ENCODE measurements at places on chromosomes 16 and 17.
A peak's percentile ranks its signal among the peaks of the same experiment; 100 is the strongest.

DNA sequence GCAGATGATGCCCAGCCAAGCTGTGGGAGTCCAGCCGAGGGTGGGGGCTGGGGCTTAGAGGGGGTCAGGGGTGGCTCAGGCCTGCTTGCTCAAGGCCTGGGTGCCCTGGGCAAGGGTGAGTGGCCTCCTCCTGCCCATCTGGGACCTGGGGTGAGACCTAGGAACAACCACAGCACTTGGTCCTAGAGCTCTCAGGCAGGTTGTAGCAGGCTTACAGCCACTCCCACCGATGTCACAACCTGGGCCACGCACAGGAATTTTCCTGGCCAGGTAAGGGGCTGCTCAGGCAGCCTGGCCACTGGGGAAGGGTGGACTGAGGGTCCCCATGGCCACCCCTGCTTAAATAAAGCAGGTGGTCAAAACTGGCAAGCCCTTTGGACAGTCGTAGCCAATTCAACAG is 6.3 kb upstream of the SREBF1 start:
- DNase-seq, result no peak

GRCh38 chr16:73692861-73693260 is 603.8 kb upstream of the PSMD7 start:
- DNase-seq, result no peak

DNA sequence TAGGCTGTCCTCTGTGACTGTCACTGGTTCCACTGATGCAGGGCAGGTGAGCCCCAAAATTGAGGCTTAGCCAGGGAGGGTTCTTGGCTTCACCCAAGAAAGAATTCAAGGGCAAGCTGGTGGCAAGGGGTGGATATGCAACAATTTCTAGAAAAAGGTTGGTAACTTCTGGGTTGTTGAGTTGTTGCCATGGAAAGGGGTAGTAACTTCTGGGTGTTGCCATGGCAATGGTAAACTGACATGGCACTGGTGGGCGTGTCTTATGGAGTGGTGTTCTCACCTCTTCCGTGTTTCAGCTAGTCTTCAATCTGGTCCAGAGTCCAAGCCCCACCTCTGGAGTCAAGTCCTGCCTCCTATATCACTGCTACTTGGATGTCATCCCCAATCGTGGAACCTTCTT is 9.5 kb upstream of the GUCY2D start:
- DNase-seq, result no peak

DNA sequence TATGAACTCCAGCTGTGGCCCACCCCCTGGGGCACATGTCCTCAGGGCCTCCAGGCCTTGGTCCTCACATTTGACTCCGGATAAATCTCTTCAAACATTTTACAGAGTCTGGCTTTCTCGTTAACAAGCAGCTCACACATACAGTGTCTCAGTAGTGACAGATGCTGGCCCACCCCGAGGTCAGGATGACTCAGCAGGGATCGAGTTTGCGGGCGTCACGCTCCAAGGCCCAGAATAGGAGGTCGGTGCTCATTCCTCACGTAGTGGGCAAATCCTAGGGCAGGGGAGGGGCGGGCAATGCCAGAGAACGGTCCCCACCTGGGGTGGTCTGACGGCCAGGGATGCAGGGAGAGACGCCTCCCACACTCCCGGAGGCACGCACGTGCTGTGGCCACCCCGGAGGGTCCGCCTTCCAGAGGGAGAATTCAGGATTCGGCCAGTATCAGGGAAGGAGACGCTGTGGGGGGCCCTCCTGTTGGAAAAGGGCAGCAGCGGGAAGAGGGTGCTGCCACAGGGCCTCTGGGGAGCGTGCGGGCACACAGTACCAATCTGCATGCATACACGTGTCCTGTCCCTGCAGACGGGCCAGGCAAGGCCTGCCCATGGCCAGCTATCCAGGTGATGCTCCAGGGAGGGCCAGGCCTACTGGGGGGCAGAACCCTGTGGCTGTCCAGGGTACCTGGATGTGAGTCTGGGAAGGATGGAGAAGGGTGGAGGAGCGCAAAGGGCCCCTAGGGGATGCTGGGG is 8.6 kb downstream of the SLC7A5 start:
- DNase-seq, result peak; percentile 78

DNA sequence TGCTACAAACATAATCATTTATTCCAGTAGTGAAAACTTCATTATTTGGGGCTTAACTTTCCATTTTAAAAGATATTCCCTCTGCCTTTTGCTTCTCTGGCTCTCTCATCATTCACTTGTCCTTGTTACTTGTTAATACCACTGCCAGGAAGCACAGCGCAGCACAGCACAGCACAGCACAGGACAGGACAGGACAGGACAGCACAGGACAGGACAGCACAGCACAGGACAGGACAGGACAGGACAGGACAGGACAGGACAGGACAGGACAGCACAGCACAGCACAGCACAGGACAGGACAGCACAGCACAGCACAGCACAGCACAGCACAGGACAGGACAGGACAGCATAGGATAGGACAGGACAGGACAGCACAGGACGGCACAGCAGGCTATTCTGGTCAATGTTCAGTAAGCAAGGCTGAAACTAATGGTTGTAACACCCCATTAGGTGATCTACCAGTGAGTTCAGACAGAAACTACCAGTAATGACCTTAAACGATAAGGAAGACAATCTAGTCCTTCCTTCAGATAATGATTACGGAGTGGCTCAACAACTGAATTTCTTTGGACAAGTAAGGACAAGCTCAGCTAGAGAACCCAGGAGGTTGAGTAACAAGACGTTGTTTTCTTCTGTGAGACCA is 31.9 kb downstream of the COG1 start:
- DNase-seq, result no peak

DNA sequence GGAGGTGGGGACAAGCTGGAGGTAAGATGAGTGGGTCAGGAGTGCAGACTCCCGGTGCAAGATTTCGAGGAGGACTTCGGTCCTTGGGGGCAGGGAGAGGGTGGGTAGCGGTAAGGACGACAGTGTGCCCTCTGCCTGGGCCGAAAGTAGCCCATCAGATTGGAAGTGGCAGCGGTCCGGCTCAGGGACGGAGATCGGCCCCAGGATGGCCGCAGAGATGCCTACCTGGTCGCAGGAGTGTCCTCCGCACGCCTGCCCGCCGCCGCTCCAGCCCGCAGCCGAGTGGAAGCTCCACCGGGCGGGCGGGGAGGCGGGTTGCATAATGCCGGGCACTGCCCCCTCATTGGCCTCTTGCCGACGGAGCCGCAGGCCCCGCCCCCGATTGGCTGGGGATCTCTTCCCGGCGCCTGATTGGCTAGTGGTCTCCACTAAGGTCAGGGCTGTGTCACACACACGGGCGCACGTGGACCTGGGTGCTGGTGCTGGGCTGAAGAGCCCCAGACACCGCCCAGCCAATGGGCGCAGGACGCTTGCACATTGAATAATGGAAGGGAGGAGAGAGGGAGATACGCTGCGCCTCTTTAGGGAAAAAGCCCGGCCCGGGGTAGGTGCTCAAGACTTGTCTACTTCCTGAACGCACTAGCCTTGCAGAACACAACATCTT is at the start of gene PER1:
Gene PER1, minus strand, starts transcription at position 293 of the 664 bp plus-strand sequence. CDS start 1,698 bp downstream, outside the sequence.
- peak; percentile 87 for DNase-seq

DNA sequence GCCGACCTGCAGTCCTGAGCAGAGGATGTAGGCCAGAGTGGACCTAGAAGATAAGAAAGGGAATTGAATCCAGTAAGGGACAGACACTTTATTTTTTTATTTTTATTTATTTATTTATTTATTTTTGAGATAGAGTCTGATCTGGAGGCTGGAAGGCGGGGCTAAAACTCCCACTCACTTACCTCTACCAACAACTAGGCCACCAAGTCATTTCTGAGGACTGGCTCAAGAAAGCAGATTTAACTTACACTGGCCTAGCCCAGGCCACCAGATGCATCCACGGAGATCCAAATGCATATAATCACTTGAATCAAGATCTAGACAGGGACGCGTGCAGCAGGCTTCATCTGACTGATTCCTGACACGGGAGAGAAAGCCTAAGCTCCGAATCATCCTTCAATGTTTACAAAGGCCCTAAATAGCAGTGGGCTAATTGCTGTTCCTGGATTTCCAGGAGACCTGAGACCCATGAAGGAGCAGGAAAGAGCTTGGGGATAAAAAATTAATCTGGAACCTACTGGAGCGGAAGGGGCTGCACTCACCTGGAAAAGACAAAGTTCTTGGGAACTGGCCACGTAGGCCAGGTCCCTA is 1.1 kb upstream of the ALOX12 start:
- DNase-seq, result no peak

DNA sequence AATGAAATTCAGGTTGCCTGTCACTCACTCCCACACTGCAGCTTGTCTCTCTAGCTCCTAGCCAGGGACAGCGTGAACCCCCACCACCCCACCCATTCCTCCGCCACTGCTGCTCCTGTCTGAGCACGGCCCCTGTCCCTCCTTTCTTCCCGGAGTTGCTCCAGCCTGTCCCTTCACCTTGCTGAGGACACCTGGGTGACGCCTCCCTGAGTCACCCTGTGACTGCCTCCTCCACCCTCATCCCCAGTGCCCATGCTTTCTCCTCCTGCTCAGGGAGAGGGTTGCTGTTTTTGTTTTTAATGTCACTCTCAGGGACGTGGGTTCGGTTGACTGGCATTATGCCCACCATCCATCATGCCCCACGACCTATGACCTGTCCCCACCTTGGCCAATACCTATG is 25.8 kb upstream of the NAT9 start:
- no peak for DNase-seq

- no peak for DNase-seq
Measured at GRCh38 chr16:22054847-22055590, 37.3 kb upstream of the VWA3A start.

DNA sequence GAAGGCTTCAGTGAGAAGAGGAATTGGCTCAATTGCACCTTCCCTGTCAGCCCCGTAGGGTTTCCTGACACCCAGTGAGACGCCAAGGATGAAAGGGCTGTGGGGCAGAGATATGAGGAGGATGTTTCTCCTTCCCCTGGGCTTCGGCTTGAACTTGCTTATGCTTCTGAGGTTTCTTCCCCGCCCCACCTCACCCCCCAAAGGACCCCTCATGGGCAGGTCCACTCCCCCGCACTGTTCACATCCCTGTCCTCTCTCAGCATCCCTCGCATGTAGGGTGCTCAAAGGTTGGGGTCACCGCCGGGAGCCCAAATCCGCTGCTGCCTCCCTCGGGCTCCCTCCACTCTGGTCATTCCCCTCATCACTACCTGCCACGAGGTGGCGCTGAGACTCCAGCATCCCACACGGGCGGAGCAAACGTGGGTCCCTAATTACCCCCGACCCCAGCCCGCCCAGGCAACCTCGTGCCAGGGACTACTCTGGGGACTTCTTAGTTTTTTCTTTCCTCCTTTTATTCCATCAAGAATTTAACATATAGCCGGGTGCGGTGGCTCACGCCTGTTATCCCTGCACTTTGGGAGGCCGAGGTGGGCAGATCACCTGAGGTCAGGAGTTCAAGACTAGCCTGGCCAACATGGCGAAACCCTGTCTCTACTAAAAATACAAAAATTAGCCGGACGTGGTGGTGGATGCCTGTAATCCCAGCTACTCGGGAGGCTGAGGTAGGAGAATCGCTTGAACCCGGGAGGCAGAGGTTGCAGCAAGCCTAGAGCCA is 3.3 kb upstream of the TRARG1 start:
- peak; percentile 65 for DNase-seq

GRCh38 chr17:64773386-64773835 is 111.3 kb upstream of the SMURF2 start:
- no peak for DNase-seq

- no peak for DNase-seq
Measured at GRCh38 chr17:81238490-81238814, 403 bp downstream of the TEPSIN start.

DNA sequence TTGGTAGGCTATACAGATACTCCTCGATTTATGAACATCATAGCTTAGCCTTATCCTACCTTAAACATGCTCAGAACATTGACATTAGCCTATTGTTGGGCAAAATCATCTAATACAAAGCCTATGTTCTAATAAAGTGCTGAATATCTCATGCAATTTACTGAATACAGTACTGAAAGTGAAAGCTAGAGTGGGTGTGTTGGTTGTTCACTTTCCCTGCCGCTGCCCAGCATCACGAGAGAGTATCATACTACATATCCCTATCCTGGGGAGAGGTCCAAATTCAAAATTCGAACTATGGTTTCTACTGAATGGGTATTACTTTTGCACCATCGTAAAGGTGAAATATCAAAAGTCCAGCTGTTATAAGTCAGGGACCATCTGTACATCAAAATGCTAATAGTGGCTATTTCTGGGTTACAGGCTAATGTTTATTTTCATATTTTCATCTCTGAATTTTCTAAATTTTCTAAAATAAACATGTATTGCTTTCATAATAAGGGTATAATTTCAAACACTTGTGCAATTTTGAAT is 54.5 kb downstream of the NACA2 start:
- DNase-seq, result no peak

DNA sequence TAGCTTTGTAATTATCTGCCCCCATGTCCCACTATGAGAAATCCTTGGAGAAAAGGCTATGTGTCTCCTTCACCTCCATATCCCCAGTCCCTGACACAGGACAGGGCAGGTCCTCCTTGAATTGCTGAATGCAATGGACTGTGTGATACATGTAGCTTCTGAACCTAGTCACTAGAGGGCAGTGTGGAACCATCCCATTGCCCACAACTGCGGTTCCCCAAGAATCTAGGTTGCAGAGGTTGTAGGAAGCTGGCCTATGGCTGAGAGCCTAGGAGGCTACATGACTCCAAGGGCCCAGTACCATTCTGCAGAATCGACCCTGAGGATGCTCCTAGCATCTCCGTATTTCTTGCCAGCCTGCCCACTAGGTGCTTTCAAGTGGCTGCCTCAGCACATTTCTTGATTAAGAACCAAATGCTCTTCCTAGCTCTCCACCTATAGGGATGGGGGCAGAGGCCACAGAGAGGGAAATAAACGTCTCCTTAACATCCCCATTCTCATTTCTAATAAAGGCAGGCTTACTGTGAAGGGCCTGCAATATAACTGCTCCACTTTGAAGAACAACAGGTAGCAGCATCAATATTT is 394.0 kb downstream of the CA10 start:
- DNase-seq, result peak; percentile 46

DNA sequence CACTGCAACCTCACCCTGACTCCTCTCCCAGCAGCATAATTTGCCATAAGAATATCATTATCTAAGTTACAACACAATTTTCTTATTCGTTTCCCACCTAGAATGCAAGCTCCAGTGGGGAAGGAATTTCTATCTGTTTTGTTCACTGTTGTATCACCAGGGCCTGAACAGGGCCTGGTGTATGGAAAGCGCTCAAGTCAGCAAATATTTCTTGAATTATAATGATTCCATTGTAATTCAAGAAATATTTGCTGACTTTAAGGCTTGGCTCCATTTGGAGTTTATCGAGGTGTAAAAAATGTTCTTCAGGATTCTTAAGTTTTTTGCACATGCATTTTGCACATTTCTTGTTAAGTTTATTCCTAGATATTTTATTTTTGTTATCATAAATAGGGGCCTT is 58.4 kb downstream of the RBFOX3 start:
- no peak for DNase-seq

GRCh38 chr16:80041410-80041809 is 440.9 kb upstream of the MAF start:
- no peak for DNase-seq

- DNase-seq, result no peak
Measured at GRCh38 chr17:32520104-32520701, 33.4 kb downstream of the CDK5R1 start.

- no peak for DNase-seq
Measured at GRCh38 chr16:52296076-52296475, 250.9 kb downstream of the TOX3 start.

Measured in K562 (cell line).